ENCODE measurements at places on chromosomes 7 and 10. TPM values are rescaled to one million over a fixed set of nuclear protein-coding genes. Genes with fewer than 3 reads are reported as not detected.

Gene STEAP1
- 24.2 TPM for total RNA-seq

Gene HOXA1
- total RNA-seq = 0.20 TPM

Gene SFRP5
- total RNA-seq = 1.7 TPM

Gene RELN
- 215 TPM for total RNA-seq

Gene MICALL2
- total RNA-seq = 5.8 TPM

Gene LOXL4
- total RNA-seq = 8.8 TPM

Gene NPY4R
- not detected for total RNA-seq

Gene FRAT1
- total RNA-seq = 1.3 TPM

Gene HMX2
- total RNA-seq = not detected

Gene ASB10
- not detected for total RNA-seq

Gene FAM180A
- total RNA-seq = not detected

Gene C10orf143
- total RNA-seq = 0.84 TPM

Gene PNLIP
- total RNA-seq = not detected

Gene GNAI1
- 5.7 TPM for total RNA-seq

Gene NRG3
- not detected for total RNA-seq

Gene ZNF736
- not detected for total RNA-seq

Gene ANKRD61
- total RNA-seq = not detected

Gene C10orf53
- total RNA-seq = not detected

Gene LRMDA
- 22.0 TPM for total RNA-seq

Gene TBRG4
- 90.3 TPM for total RNA-seq

Gene MUC12
- not detected for total RNA-seq

Gene EPHA1
- total RNA-seq = 17.1 TPM

Gene ANKRD30A
- total RNA-seq = not detected

Gene PLA2G12B
- total RNA-seq = 38.0 TPM

Gene SLC13A1
- total RNA-seq = not detected

Gene OSBPL3
- total RNA-seq = 26.4 TPM

Gene TAS2R41
- not detected for total RNA-seq

Gene AEBP1
- not detected for total RNA-seq

Gene NUTM2E
- total RNA-seq = not detected

Gene CALML5
- not detected for total RNA-seq

Gene TAS2R5
- 1.7 TPM for total RNA-seq

Gene RABGEF1
- 27.5 TPM for total RNA-seq

Gene OR2A5
- total RNA-seq = not detected

Gene SVOPL
- not detected for total RNA-seq

Gene TAX1BP1
- 177 TPM for total RNA-seq

Gene OPALIN
- not detected for total RNA-seq

Gene GPR26
- not detected for total RNA-seq

Gene ITGA8
- total RNA-seq = not detected

Gene LRRD1
- not detected for total RNA-seq

Gene MOGAT3
- 22.5 TPM for total RNA-seq

Gene PRSS37
- total RNA-seq = not detected

Gene STK31
- not detected for total RNA-seq

Gene RBM17
- total RNA-seq = 77.5 TPM

Gene IFT22
- 14.5 TPM for total RNA-seq

Gene ELFN1
- total RNA-seq = 0.18 TPM

Gene UPK3B
- total RNA-seq = not detected

Gene CHPF2
- 10.2 TPM for total RNA-seq

Gene TEX47
- not detected for total RNA-seq

Gene RNLS
- not detected for total RNA-seq

Gene PPP1R3C
- total RNA-seq = 18.7 TPM

Gene PAX4
- not detected for total RNA-seq
